ENCODE measurements at places on chromosomes 5 and 9.

DNA sequence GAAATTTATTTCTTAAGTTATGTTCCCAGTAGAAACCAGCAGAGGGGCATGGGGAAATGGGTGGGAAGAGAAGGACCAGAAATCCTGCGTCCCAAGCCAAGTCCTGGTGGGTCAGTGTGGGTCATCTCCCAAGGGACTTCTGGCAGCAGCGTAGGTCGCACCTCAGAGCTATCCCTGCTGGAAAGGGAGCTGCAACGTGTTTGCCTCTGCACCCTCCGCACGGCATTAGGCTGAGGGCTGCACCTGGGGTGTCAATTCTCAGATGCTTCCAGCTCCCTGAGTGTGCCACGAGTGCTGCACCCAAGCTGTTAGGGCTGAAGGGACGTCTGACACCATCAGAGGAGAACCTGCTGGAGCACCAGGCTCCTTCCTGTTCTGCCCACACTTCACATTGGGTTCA lies 182.8 kb downstream of the CACNA1B start:
- DNase-seq = no peak

GRCh38 chr5:142659405-142659804 lies 26.5 kb downstream of the FGF1 start:
- no peak for DNase-seq

DNA sequence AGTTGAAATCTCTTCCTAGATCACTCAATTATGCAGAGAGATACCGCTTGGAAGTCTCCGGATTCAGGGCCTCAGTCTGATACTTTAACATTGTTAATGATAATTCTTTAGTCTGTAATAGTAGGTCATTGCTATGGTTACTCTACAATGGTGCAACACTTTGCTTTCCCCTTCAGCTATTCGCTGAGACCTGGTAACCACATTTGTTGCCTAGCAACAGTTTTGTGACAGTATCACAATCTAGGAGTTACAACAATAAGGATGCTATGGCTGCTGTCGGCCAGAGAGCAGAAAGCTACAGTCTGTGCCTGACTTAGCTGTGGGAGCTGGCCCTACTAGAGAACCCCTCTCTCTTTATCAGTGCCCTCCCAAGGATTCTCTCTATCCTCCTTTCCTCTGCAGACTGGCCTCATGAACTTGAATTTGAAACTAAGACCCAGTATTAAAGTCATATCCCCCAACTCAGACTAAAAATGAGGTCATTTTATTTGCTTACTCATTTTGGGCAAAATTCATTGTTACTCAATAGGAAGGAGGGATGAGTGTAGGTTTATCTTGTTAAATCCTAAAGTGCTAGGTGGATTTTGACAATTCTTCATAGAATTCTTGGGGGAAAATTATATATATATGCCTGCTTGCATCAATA lies 39.3 kb downstream of the NR2F1 start:
- peak; percentile 51 for DNase-seq

DNA sequence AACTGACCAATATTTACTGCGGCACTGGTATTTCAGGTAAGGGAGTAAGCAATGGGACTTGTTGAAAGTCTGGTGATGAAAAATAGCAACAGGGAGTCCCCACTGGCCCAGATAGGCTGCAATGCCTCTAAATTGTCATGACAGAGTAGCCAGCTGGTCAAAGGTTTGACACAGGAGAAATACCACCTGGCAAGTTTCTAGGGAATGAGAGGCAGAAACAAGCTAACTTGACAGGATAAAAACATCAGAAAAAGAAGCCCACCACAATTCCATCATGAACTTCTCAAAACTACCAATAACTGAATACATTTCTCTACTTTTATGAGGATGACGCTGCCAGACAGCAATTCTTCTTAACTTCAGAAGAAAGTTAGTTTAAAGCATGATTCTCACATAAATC lies 99.8 kb downstream of the STRBP start:
- DNase-seq = no peak

DNA sequence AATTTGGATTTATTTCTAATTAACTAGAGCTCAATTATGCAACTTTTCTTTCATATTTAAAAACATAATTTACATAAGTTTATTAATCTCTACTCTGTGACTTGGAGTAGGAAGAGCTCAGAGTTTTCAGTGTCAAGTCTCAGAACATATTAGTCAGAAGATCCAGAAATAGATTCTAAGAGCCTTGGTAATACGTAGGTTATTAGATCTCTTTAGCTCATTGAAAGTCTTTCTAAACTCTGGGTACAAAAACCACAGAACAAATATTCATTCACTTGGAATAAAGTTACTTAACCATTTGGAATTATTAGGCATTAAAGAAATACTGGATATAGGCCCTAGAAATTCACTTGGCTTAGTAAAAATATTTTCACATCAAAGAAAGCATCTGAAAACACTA lies 26.3 kb upstream of the ISCA1 start:
- DNase-seq = no peak

Measured in CD4-positive, alpha-beta T cell treated with Interleukin-6 at 100 ng/mL for 8 hours (primary cell).